ENCODE measurements at places on chromosomes 13 and 19. TPM values are rescaled to one million over a fixed set of nuclear protein-coding genes. Genes with fewer than 3 reads are reported as not detected.

LRG1 gene
- 0.25 TPM for total RNA-seq

DMAC2 gene
- 82.2 TPM for total RNA-seq

CD70 gene
- total RNA-seq = 143 TPM

- DNase-seq = no peak
Measured at GRCh38 chr13:51623473-51623872, 39.2 kb downstream of the WDFY2 start.

- no peak for DNase-seq
Measured at GRCh38 chr19:29189033-29189360, 24.0 kb downstream of the UQCRFS1 start.

DNA sequence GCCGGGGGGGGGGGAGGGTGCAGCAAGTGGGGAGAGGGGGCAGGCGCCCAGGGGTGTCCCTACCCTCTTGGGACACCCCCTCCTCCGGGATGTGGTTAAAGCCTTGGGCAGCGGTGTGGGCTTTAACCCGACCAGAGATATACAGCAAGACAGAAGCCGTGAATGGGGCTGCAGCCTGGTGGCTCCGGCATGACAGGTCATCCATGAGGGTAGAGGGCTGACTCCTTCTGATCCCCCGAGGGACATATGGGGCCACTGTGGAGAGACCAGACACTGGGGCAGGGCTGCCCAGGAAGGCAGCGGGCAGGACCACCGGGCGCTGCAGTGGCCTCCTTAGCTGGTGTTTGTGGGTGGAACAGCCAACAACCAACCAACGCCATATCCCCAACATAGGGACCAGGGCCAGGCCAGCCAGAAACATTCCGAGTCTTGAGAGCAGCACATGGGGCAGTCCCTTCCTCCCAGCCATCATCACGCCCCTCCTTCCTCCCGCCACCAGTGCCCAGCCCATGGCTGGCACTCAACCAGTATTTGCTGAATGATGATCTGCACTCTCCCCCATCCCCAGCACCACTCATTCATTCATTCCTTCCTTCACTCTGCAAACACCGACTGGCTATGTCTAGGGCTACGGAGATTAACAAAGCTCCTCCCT lies 18.2 kb downstream of the ELAVL1 start:
- no peak for DNase-seq

Measured in G401 (cell line).